ENCODE measurements at places on chromosomes 2 and 18.

GRCh38 chr2:241977557-241978300 lies 108.2 kb downstream of the RTP5 start:
- DNase-seq: no peak

DNA sequence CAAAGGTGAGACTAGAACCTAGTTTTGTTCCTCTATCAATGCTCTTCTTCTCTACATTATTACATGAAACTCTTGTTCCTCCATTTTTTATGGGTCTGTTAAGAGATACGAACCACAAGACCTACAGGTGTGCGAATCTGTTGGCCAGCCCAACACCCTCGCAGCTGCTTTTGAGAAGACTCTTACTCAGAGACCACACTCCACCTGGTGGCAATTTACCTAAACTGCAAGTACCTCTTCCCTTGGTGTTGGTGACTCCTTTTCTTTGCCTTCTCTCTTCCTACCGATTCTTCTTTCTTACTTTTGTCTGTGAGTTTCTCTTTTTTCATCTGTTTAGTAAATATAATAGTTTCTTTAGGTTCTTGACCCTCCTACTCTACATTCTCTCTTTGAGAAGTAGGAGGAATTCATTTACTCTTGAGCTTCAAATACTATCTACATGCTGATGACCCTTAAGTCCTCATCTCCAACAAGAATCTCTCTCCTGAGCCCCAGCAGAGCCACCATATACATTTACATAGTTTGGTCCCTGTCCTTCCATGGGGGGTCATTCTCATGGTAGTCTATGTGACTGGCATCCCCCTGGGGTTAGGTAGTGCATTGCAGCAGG lies 81.8 kb upstream of the GAREM1 start:
- peak; percentile 51 for DNase-seq

DNA sequence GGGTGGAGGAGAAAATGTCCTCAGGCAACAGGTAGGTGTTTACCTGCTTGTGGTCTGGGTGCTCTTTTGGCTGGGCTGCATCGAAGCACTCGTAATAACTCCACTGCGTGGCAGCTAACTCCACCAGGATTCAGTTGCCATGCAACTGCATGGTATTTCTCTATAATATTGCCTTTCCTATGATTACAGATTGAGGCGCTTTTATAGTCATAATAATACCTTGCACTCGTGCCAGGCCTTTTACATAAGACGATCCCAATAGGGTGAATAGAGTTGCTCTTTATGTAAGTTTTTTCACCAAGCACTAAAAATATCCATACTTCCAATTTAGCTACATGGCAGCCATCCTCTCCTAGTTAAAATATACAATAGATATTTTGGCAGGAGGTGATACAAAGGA lies 19.7 kb upstream of the NYAP2 start:
- DNase-seq: no peak

GRCh38 chr2:108133457-108133856 lies 106.3 kb upstream of the SULT1C3 start:
- DNase-seq: no peak

DNA sequence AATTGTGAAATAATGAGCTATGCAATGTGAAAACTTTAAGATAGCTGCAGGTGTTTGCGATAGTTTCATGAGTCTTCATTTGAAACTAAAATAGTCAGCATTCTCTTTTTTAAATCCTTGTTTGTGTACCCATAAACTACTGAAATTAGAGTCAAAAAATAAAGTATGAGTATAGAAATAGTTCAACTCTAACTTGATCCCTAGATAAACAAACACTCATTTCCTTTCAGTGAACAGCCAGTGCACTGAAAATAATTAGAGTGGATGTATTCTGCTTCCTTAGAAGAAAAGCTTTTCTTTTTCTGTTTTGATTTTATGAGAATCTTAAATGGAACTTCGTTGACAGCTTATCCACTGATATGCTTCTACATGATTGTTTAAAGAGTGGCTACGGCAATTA lies 1033.4 kb downstream of the SOCS6 start:
- DNase-seq: no peak

- peak; percentile 13 for DNase-seq
Measured at GRCh38 chr2:15579641-15580040, 12.0 kb upstream of the DDX1 start.

DNA sequence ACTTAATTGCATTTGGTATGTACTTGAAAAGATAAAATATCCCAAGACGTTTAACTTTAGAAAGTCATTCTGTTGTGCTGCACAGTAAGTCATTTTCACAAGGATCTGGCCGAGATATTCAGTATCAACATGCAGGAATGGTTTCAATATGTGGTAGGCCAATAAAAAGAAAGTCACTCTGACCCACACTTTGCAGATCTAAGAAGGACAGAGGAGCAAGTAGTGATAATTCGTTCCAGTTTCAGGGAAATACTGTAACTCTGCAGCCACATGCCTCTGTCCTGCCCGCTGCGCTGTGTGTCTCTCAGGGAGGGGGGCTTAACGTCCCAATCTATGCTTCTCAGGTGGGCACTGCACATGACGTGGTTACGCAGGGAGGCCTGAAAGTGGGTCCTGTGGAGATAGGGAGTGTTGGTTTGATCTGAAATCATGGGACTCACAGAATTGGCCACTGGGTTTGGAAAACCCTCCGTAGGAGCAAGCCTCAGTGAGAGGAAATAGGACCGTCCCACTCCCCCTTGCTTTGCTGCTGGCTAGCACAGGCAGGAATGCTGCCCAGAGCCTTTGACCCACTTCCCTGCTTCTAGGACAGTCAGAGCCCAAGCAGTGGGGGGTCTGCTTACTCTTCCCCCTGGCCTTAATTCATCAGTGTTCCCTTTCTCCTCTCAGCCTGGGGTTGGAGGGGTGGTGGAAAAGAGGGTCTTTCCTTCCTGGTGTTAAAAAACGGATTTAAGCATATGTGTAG lies 314.7 kb upstream of the SPRED2 start:
- DNase-seq: no peak

DNA sequence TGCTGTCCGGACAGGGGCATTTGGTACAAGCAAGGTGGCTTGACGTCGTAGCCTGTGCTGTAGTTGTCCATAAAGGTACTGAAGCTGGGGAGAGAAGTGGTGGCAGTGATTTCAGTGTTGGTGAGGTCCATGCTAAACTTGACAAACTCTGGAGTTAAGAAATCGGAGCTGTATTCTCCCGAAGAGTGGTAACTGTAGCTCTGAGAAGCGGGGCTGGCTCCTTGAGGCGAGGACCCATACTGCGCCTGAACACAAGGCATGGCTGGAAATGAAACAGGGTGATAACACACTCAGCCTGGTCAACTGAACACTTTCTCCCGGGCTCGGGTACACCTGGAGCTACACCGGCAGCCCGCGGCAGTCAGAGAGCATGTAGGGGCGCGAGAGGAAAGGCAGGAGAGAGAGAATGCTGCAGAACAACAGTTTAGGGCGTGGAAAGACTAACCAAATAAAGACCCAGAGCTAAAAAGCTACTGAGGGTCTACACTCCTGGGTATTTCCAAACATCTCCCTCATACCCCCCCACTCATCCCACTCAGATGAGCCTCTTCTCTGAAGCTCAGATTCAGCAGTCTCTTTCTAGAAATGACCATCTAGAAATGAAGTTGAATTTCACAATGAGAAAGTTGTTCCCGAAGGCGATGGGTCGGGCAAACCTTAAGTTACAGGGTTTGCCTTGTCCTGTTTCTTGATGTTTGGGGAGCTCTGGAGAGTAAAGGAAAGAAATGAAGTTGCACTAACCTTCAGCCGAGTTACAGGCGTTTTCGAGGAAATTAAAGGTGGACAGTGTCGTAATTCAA lies 2.4 kb downstream of the NR4A2 start:
- DNase-seq: no peak

- DNase-seq: peak; percentile 50
Measured at GRCh38 chr2:101788995-101789970, 91.8 kb downstream of the MAP4K4 start.

- no peak for DNase-seq
Measured at GRCh38 chr2:11288431-11288830, 56.0 kb downstream of the ROCK2 start.

GRCh38 chr2:233453916-233454315 lies 99.6 kb downstream of the DGKD start:
- no peak for DNase-seq

- DNase-seq: no peak
Measured at GRCh38 chr2:127358971-127359370, 28.8 kb downstream of the MAP3K2 start.

DNA sequence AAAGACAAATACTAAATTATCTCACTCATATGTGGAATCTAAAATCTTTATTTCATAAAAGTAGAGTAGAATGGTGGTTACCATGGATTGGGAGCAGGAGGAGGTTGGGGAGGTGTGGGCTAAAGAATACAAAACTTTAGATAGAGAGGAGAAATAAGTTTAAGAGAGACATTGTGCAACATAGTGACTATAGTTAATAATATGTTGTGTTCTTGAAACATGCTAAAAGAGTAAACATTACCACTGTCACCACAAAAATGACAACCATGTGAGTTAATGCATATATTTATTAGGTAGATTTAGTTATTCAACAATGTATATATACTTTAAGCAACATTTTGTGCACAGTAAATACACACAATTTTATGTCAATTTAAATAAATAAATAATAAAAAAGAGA lies 128.5 kb upstream of the COL3A1 start:
- DNase-seq: peak; percentile 41

DNA sequence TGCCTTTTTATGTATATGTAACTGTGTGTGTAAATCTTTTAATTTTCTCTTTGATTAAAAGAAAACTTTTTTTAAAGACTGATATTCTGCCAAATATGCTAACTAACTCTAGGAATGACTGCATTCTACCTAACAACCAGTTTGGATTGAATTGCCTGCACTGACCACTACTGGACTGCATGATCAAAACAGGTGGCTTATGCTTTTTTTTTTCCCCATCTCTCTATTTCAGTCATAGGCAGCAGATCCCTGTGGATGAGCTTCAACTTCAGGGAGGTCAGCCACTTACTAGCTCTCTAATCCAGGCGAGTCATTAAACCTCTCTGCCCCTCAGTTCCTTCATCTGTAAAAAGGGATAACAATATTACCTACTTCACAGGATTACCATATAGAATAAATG lies 138.6 kb upstream of the SERTAD2 start:
- DNase-seq: no peak

- no peak for DNase-seq
Measured at GRCh38 chr2:188320861-188321260, 29.2 kb downstream of the GULP1 start.

DNA sequence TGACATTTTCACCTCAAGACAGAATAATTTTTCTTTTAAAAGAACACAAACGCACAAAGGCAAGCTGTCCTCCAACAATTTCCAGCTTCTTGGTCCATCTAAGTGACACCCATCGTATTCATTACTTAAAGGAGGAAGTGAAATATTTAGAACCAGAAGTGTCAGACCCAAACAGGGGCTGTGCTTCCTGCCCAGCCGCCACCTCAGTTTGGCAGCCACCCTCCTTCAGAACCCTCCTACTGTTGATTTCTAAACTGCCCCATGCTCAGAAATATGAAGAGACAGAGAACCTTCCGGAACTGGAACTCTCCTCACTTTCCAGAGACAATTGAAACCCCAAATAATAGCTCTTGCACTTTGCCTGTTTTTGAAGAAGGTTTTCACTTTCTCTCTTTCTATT lies 734.8 kb upstream of the SALL3 start:
- DNase-seq: no peak

- no peak for DNase-seq
Measured at GRCh38 chr18:55501579-55501978, 86.4 kb downstream of the TCF4 start.

GRCh38 chr2:241741016-241741415 lies 6.6 kb downstream of the D2HGDH start:
- no peak for DNase-seq

GRCh38 chr2:45332567-45332966 lies 278.5 kb downstream of the SRBD1 start:
- DNase-seq: no peak

- DNase-seq: no peak
Measured at GRCh38 chr2:126241001-126241400, 415.0 kb upstream of the GYPC start.

- no peak for DNase-seq
Measured at GRCh38 chr2:170514140-170514539, 201.0 kb upstream of the SP5 start.

GRCh38 chr2:113120861-113121260 lies 6.5 kb upstream of the IL1RN start:
- no peak for DNase-seq

- peak; percentile 48 for DNase-seq
Measured at GRCh38 chr2:24617424-24617823, 126.4 kb downstream of the NCOA1 start.

DNA sequence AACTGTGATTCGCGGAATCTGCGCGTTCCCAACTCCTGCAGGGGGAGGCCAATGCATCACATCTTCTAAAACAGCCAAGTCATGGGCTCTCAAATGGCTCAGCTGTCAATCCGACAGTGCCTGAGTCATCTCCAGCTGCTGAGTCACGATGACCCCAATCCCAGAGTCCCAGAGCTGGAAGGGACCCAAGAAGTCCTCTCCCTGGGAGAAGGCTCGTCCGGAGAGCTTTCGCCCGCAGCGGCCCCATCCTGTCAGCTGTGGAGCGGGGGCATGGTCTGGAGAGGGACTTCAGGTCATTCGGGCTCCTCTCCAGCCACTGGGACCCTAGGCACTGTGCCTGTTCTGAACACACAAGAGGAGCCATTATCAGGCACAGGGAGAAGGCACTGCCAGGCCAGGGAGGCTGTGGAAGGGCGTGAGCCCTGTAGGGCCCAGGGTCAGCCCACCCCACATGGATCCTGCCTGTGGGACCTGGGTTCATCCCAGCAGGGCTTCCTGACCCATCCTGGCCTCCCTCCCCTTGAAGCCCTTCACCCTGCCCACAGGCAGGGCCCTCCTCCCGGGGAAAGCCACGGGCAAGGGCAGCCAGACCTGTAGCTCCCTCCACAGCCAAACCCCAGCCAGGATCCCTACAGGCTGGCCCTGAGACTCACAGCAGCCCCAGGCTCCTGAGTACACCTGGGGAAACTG lies 47.6 kb upstream of the GPC1 start:
- peak; percentile 92 for DNase-seq

DNA sequence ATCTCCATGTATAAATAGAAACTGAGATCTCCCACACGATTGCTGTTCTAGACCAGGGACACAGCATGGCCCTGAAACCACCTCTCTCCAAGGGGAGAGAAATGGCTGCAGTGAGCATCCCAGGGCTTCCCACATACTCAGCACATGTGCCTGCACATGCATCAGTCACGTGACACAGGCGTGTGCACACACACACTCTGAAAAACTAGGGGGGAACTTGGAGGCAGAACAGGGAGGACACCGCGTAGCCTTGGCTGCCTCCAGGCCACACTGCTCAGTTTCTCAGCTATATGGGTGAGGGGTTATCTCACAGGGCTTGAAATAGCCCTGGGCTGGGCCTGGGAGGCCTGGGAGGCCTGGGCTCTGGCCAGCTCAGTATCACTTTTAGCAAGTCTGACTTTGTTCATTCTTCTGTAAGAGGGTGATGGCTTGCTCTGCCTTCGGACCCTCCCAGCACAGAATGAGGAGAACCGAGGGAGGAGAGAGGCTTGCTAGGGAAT lies 66.9 kb downstream of the EMX1 start:
- DNase-seq: no peak

- DNase-seq: no peak
Measured at GRCh38 chr2:9556121-9556743, 602 bp upstream of the ADAM17 start.

- DNase-seq: no peak
Measured at GRCh38 chr2:100121124-100121718, 21.2 kb downstream of the AFF3 start.

GRCh38 chr18:14122097-14122496 lies 10.1 kb downstream of the ZNF519 start:
- no peak for DNase-seq

All from fibroblast of skin of right quadriceps (primary cell).